ENCODE measurements at places on chromosomes 5 and 9.

DNA sequence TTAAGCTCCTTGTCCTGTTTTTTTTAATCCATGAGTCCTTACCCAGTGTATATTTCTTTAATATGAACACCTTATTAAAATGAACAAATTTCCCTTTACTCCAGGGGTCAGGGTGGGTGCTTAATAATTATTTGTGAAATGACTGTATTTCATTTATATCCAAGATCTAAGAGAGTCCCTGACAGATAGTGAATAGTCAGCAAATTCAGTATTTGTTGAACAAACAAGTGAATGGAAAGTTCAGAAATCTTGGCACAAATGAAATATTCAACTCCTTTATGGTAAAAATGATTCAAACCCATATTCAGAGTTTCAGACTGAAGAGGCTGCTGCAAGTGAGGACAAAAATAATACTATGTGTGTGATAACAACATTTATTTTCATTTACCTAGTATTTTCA lies 59.9 kb downstream of the ASTN2 start:
- DNase-seq: no peak

- DNase-seq: no peak
Observed at GRCh38 chr9:87675906-87676515, 49.9 kb upstream of the CTSL start.

- no peak for DNase-seq
Observed at GRCh38 chr9:75699017-75699416, 191.5 kb upstream of the PCSK5 start.

- no peak for DNase-seq
Observed at GRCh38 chr5:173308226-173308625, 20.0 kb downstream of the STC2 start.

GRCh38 chr5:172403189-172403796 lies 51.0 kb downstream of the SH3PXD2B start:
- DNase-seq: no peak

DNA sequence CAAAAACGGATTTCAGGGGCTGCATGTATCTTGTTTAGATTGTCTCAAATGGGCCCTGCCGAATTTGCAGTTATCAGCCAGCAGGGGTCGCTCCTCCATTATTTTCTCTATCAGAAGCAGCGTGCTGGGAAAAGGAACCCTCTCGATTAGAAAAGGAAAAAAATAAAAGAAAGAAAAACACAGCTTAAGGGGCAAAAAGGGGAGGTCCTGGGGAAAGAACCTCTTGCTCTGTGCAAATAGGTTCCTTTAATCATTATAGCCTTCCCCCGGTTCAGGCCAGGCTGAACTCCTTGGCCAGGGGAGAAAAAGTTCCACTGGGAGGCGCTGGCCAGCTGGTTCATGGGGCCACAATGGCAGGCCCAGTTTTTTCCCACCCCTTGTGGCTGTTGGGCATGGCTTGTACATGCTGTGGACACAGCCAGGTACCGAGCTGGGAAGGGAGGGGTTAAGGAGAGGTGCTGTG lies 25.0 kb upstream of the CAPSL start:
- DNase-seq: no peak

DNA sequence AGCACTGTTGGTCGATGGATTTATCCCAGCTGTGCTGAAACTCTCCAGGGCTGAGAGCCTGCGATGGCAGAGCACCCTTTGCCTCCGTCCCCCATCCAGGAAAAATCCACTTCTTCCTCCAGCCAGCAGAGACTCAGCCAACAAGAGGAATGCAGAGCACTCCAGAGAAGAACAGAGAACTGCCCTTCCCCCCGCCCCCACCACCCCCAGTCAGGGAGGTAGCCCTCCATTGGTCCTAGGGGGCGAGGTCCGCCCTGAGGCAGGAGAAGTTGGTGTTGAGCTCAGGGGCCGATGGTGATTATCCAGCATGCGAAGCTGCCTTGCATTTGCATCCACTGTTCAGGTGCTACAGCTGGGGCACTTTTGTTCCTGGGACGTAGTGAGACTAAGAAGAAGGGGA lies 9.0 kb downstream of the TLX3 start:
- no peak for DNase-seq

DNA sequence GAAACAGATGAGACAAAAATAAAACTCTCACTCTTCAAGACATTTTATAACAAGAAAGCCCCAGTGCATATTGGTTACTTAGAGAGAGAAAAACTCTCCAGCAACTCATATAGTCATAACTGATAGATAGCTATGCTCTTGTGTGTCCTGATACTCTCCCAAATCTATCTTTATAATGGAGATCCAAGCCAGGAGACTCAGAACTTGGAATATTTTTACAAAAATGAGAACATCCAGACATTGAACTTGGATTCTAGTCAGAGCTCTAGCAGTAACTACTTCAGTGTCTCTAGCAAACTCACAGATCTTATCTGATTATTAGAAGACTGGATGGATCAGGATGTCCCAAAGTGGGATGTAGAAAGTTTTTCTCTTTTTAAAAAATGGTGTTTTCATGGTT lies 412.7 kb upstream of the BRINP1 start:
- DNase-seq: no peak

DNA sequence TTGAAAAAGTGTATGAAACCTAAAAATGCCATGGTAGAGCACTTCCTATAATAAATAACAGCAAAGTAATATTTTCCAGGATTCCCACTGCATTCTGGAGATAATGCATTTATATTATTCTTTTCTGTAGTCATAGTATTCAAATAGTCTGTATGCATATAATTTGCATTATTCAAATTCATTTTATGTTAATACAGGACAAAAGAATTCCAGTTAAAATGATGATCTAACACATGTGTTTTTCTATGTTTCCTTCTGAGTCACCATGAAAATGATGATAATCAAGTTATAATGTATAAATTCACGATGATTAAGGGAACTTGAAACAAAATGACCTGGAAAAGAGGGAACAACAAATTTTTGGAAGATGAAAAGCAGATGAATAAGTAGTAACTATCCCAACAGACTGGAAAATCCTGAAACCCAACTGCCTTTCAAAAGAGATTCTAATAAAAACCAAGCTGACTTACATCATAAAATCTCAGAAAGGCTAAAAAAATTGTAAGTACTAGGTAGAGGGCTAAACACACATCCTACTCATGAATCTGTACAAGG lies 358.6 kb upstream of the PAPPA start:
- DNase-seq: no peak

- DNase-seq: no peak
Observed at GRCh38 chr5:133801955-133802751, 166.3 kb downstream of the C5orf15 start.
